ENCODE measurements at places on chromosomes 3 and 15. TPM values are rescaled to one million over a fixed set of nuclear protein-coding genes. Genes with fewer than 3 reads are reported as not detected.

GRCh38 chr15:98715401-98715800 is 67.1 kb downstream of the IGF1R start:
- DNase-seq, result no peak

DNA sequence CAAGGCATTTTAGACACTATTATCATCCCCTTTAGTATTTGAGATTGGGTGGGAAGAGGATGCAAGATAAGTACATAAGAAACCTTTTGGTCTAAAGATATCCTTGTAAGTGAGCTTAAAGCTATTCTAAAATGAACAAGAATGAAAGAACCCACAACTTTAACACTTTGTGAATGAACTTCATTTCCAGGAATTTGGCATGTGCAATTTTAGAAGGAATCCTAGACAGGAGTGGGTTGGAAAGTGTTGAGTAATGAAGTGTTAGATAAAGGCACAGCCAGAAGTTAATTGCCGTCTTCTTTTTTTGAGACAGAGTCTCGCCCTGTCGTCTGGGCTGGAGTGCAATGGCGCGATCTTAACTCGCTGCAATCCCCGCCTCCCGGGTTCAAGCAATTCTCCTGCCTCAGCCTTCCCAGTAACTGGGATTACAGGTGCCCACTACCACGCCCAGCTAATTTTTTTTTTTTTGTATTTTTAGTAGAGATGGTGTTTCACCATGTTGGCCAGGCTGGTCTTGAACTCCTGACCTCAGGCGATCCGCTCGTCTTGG is 13.2 kb upstream of the TEX9 start:
- DNase-seq, result no peak

- no peak for DNase-seq
Observed at GRCh38 chr3:4044619-4045018, 245.4 kb downstream of the LRRN1 start.

GRCh38 chr3:3165241-3165640 is 14.2 kb downstream of the CRBN start:
- no peak for DNase-seq

DNA sequence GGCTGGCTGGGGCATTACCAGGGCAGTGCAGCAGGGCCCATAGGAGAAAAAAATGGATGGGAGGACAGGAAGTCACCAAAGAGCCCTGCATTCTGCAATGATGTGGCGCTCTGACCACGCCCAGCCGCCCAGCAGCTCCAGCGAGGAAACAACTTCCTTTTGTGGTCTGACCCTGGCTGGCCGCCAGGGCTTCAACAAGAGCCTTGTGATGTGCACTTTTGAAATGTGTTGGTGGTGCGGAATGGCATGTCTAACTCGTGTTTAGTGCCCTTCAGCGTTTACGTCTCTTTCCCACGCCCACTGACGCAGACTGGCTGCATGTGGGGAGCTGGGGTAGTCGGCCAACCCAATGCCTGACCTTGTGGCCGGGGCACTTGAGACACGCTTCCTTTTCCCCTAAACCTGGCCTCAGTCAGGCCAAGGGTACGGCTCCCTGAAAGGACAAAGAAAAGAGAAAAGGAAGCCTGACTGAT is 81.9 kb upstream of the CTNNB1 start:
- peak; percentile 19 for DNase-seq

GRCh38 chr3:178385280-178385952 is 150.8 kb upstream of the KCNMB2 start:
- peak; percentile 20 for DNase-seq

DNA sequence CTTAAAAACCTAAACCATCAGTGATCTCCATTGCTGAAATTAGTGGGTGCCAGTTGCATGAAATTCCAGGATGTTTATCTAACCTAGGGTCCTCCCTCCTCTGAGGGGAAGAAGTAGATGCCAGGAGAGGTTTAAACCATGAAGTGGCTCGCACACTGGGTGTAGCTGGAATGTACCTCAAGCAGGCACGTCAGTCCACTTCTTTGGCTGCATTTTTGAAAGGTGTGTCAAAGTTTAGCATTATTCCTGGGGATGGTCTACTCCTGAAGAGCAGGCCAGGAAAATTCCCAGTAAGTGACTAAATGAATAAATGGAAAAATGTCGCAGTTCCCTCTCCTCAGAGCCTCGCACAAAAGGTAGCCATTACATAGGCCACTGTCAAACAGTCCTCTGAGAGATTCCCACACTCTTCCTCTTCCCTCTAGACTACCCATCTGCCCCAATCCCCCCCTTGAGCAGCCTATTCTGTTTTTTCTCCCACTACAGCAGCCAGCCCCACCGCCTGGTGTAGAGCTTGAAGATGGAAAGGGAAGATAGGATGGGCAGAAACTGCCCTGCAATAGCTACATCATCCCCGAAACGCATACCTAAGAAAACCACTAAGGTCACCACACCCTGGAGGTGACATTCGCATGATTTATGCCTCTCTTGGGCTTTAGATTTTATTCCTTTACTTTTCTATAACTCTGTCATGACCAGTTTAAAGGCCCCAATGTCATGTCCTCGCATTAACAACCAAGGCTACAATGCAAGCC is 655 bp upstream of the TMOD3 start:
- no peak for DNase-seq

- DNase-seq, result no peak
Observed at GRCh38 chr3:43496740-43497375, 125.0 kb downstream of the ANO10 start.

GRCh38 chr3:158765518-158766205 is 33.4 kb upstream of the RARRES1 start:
- DNase-seq, result no peak

DNA sequence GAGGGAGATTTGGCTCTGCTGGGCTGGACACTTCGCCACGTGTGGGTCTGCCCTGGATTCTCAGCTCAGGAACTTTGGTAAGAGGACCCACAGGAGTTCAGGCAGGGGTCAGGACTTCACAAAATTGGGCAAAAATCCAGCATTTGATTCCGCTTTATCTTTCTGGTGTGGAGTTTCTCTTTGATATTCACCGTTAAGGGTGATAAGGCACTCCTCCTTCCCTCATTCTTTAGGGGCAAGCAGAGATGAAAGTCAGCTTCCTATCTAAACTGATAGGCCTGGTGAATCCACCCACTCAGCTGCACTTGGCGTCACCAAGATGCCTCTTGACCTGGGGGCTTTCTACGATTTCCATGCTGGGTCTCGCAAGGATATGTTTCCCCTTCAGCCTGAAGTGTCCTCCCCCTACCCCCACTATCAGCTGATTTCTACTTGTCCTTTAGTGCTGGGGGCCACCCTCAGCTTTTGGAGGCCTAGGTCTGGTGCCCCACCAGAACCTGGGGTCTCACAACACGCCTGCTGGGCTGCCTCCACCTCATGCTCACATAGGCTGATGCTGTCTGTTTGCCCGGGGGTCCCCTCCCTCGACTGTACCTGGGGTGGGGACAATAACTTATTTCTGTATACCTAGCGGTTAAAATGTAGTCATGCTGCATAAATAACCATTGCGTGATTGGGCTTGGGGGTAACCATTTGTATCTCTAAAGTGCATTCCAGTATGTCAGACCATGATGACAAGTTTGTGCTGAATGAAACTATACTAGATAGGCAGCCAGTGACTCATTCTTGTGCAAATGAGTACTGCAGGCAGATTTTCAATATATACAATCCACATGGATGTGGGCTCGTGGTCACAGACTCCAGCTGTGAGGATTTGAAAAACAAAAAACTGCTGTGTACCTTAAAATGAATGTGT is 248.3 kb downstream of the ADAMTS17 start:
- no peak for DNase-seq

DNA sequence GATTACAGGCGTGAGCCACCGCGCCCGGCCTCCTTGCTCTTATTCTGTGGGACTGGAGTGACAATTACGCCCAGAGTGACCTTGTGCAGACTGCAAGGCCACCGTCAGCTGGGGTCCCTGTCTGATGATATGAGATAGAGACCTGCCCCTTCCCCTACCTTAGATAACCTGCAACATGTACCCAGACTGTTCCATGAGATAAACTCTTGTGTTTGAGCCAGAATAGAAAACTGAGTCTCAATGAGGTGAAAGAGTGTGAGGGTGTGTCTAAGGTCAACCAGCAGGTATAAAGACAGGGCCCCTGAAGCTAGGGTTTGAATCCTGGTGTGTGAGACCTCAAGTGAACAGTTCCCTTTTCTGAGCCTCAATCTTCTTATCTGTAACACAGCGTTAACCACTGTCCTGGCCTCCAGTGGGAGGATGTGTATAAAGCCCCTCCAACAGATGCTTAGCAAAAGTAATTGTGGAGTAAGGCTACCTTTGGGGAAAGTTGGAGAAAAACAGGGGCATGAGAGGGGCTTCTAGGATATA is 6.0 kb downstream of the TADA3 start:
- DNase-seq, result no peak

- no peak for DNase-seq
Observed at GRCh38 chr3:85821130-85821756, 862.5 kb downstream of the CADM2 start.

- DNase-seq, result no peak
Observed at GRCh38 chr3:174266476-174266875, 592.7 kb upstream of the NAALADL2 start.

DNA sequence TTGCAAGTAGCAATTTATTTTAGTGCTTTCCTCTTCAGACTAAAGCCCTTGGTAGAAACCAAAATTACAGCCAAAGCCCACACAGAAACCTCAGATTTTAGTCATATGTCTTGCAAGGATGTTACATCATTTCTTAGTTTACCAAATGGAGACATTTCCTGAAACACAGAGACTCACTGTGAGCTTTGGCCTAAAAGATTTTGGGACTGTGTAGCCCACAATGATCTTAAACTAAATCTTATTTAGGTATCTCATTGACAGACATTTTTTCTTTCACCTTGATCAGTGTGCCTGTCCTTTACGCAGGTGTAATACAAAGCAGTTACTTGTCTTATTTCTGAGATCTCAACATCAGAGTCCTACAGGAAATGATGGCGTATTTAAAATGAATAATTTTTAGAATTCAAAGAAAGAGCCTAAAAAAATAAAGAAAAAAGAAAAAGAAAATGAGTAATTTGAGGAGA is 27.8 kb upstream of the AP4E1 start:
- DNase-seq, result no peak

- DNase-seq, result no peak
Observed at GRCh38 chr3:136631424-136631823, 120.8 kb downstream of the STAG1 start.

DNA sequence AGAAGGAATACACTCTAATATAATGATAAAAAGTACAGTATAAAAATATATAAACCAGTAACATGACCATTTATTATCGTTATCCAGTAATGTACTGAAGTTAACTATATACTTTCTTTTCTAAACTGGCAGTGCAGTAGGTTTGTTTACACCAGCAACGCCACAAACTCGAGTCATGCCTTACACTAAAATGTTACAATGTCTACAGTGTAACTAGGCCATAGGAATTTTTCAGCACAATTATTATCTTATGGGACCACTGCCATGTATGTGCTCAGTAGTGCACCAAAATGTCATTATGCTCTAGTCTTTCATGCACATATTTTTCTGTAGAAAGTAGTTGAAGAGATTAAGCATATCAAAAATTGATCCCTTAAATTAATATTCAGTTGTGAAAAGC is 609.8 kb upstream of the BCHE start:
- DNase-seq, result no peak

DNA sequence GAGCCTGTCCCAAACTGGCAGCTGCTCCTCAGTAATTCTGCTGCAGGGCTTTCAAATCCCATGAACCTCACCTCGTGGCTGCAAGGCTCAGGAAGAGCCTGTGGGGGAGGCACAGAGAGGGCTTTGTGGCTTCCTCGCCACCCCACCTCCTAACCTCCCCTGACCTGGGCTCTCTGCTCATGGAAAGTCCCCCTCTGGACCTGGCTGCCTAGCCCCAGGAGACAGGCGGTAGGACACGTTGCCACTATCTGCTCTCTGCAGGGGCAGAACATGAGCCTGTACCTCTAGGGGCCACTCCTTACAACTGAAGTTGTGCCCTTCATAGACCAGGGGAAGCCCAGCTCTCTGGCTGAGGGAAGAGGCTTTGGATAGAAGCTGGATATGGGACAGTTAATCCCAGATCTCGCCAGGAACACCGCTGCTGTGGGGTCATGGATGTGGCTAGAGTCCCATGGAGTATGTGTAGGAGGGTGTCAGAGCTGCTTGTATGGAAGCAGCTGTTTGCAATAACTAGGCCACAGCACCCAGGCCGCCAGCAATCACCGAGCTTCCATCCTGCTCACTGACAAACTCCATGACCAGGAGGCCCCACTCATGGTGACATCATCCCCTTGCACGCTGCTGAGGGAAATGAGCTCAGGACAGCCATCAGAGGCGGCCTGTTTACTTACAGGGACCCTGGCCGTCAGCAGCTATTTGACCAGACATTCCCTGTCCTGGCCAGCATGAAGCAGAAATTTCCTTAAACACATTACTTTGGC is 34.0 kb upstream of the CILP start:
- DNase-seq, result no peak

- no peak for DNase-seq
Observed at GRCh38 chr15:66737243-66738010, 35.4 kb downstream of the SMAD6 start.

DNA sequence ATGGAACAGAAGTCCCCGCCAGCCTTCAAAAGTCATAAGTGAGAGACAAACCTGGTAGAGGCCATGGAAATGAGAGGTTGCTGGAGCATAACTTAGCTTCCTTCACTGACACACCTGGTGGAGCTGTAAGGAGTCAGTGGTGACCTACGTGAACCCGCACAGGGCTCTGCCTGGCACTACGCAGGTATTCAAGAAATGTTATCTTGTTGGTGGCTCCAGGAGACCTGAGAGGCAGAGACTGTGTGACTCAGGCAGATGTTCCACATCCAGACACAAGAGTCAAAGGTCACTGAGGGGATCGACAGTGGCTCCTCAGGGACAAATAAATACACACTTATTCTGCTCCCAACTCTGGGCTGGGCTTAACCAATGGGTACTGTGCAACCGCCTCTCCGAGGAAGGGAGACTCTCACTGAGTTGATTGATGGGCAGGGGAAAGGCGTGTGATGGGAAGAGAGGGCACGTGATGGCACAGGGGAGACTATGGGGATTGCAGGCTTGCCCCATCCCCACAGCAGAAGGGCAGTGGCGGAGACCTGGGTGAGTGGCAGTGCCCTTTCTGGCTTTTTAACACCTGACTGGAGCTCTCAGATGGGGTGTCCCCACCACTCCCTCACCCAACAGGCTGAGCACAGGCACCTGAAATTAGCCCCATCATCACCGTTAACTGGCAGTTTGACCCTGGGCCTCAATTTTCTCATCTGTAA is 111.7 kb upstream of the SMAD3 start:
- DNase-seq, result no peak

TMEM212 gene
- total RNA-seq, result not detected

RAMAC gene
- total RNA-seq, result 46.9 TPM

ENTPD3 gene
- 3.3 TPM for total RNA-seq

DNAH1 gene
- 1.2 TPM for total RNA-seq

ZPLD1 gene
- total RNA-seq, result not detected

MEGF11 gene
- total RNA-seq, result 4.5 TPM

PLSCR2 gene
- total RNA-seq, result not detected

LRRIQ4 gene
- 0.82 TPM for total RNA-seq

GOLGA8S gene
- not detected for total RNA-seq

BFSP2 gene
- total RNA-seq, result not detected

FSD2 gene
- not detected for total RNA-seq

MORC1 gene
- under 0.01 TPM for total RNA-seq

KLHL6 gene
- 0.41 TPM for total RNA-seq

INKA1 gene
- 14.3 TPM for total RNA-seq
